ENCODE measurements at places on chromosomes 1 and 21.

- no peak for DNase-seq
These were observed 19.1 kb upstream of the QSOX1 start for GRCh38 chr1:180135535-180135934.

DNA sequence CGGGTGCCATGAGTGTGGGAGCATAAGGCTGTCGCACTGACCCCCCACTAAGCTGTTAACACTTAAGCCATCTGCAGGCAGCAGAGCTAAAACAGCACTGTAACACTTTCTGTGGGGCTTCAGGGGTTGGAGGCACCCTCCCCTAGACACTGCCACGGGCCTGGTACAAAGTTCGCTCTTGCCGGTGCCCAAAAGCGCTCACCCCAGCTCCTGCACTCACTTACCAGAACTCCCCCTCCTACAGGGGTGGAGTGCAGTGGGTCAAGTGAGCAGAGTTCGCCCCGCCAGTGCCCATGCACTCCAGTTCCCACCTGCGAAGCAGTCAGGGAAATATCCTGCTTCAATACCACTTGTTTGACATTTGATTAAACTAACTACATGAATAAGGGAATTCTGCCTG is 46.3 kb upstream of the CFAP298 start:
- no peak for DNase-seq

GRCh38 chr1:156814571-156815260 is 1.9 kb downstream of the SH2D2A start:
- no peak for DNase-seq

DNA sequence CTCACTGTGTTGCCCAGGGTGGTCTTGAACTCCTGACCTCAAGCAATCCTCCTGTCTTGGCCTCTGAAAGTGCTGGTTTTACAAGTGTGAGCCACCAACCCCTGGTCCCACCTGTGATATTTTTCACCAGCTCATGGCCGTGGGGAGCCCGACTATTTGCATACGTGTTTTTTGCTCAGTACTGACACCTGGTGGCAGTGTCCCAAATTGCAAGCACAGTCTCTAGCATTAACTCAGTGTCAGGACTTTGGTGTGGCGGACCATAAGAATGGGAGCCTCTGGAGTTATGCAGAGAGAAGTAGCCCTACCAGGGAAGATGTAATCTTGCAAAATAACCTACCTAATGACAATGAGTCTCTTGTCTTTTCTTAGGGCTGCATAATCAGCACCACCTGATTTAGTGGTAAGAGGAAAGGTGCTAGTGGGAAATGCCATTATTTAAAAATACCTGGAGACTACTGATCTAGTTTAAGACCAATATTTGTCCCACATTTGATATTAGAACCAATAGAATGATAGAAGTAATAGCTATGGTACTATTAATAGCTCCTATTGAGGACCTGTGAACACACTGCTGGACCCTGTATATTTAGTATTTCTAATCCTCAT is 305.4 kb downstream of the DISC1 start:
- DNase-seq = no peak

GRCh38 chr1:227357171-227357926 is 39.1 kb upstream of the CDC42BPA start:
- DNase-seq = peak; percentile 91

DNA sequence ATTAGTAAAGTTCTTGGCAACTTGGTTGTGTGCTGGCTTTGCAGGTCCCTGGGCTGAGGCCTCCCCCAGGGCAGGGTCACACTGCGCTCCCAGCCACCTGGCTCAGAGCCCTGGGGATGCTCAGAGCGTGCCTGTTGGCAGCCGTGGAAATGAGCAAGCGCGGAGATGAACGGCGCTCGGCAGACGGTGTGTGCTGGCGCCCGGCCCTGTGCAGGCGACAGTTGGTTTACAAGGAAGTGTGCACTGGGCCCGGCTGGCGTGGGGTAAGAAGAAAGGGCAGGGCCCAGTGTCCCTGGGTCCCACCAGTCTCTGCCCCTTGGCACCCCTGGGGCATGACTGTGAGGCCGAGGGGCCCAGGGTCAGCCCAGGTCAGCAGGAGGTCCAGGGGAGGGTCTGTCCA is 25.7 kb upstream of the PEX10 start:
- no peak for DNase-seq

GRCh38 chr1:230127105-230128054 is 60.3 kb downstream of the GALNT2 start:
- DNase-seq = no peak

DNA sequence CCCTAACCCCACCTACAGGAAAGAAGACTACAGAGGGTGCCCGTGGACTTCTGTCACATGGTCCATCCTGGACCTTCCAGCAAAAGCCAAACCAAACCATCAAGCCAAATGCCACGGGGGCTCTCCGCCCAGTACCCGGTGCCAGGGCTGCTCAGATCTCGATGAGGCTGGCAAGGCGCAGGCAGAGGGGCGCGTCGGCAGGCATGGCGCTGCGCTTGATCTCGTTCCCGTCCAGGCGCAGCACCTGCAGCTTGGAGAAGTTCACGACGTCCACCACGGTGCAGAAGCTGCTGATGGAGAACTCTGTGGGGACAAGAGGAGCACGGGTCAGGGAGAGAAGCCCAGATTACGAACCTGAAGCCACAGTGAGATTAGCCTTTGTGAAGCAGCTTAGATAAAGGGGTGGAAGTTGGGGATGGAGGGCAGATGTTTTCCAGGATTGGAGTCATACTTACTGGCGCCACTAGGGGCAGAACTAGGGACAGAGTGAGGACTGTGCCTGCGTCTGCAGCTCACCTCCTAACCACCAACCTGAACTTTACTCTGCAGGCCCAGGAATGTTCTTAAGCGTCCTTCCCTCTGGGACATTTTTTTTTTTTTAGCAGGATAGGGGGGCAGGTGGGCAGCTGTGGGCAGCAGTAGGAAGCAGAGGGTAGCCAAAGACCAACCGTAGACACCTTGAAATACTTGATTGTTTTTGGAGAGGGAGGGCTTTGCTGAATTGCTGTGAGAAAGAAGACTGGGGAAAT is 8.6 kb downstream of the FMOD start:
- DNase-seq = peak; percentile 10

- DNase-seq = no peak
These were observed 27.2 kb upstream of the SLC26A9 start for GRCh38 chr1:205970486-205970885.
